ENCODE measurements at places on chromosomes 11 and 22.

- DNase-seq, result no peak
Measured at GRCh38 chr11:103055221-103055890, 36.6 kb downstream of the DCUN1D5 start.

DNA sequence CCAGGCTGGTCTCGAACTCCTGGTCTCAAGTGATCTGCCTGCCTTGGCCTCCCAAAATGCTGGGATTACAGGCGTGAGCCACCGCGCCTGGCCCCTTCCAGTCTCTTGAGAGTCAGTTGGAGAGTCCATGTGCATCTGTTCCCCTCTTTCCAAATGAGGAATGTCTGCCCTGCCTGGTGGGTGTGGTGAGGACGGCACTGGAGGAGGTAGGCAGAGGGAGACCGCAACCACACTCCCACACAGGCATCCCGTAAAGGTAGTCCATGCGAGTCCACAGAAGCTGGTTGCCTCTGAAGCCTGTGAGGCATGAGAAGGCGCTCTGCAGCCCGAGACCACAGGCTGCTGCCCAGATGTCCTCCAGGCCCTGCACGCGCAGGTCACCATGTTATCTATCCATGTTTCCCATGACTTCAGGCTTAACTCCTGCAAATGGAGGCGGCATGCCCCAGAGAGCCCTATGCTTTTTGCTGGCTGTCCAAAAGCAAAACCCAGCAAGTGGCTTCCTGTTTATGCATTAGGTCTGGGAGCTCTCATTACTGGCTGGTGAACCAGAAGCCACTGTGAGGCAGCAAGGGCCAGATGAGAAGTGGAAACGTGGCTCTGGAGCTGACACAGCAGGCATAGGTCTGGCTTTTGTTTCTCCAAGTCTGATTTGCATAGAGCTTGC is 43.4 kb downstream of the GRIK4 start:
- no peak for DNase-seq

- no peak for DNase-seq
Measured at GRCh38 chr11:35233518-35233917, 94.5 kb downstream of the CD44 start.

- no peak for DNase-seq
Measured at GRCh38 chr11:80261776-80262175, 820.9 kb upstream of the TENM4 start.

- DNase-seq, result no peak
Measured at GRCh38 chr11:61725781-61726231, 26.6 kb upstream of the MYRF start.

- DNase-seq, result no peak
Measured at GRCh38 chr11:84719935-84720577, 907.1 kb downstream of the DLG2 start.

DNA sequence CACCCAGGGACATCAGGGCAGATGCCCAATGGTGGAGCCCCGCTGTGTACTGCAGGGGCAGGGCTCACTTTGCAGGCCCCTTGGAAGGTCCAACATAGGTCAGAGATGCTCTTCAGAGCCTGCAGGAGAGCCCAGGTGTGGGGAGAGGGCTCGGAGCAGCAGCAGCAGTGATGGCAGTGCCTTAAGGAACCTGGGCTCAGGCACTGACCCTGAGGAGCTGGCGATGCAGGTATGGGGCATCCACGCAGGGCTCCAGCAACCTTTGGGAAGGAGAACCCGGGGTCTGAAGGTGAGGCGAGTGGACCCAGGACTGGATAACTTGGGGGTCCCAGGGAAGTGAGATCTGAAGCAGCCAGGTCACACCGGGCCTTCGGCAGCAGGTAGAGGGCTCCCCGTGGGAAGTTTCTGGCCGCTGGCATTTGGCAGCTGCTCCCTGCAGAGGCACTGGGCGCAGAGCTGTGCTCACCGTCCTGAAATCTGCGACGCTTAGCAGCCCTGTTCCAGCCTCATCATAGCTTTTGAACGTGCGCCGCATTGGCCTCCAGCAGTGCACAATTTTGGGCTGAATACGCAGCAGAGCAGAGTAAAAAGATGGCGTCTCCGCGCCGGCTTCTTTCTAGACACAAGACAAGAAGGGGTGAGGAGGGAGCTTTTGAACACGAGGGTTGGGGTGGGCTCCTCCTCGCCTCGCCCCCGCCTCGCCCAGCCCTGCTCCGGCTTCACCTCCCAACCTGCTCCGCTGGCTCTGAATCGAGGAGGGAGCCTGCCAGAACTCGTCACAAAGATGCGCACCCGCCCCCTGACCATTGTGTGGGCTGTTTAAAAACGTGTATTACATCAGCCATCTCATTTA is 118.8 kb downstream of the MPPED1 start:
- DNase-seq, result no peak

- no peak for DNase-seq
Measured at GRCh38 chr11:103798446-103798845, 238.0 kb upstream of the DDI1 start.

DNA sequence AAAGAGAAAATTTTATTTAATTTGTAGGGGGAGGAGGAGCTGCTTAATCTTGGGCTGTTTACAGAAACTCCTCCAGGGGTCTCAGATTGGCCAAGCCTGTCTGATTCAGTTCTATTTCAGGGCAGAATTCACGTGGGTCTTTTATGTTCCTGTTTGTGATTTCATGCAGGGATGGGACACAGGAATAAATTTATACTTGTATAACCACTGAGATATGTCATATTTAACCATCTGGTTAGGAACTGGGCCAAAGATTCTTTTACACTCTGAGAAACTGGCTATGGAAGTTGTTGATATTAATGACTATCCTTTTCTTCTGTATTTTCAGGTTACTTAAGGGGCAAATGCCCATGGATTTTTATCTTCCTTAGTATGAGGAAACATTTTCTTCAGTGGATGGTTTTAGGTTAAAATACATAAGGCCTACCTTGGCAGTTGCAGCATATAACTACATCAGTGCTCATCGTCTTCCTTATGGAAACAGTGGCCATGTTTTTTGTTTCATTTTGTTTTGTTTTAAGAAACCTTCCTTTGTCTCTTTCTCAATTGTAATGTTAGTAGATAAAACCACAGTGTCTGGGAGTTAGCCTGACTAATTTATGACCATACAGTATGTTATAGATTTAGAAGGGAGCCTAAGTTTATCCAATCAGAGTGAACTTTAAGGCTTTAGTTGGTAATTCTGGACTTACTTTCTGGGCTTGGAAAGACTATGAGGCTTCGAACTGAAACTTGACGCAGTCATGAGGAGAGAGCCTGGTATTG is 132.4 kb upstream of the ANO3 start:
- DNase-seq, result no peak

GRCh38 chr11:11186249-11186648 is 166.8 kb downstream of the CSNK2A3 start:
- no peak for DNase-seq

DNA sequence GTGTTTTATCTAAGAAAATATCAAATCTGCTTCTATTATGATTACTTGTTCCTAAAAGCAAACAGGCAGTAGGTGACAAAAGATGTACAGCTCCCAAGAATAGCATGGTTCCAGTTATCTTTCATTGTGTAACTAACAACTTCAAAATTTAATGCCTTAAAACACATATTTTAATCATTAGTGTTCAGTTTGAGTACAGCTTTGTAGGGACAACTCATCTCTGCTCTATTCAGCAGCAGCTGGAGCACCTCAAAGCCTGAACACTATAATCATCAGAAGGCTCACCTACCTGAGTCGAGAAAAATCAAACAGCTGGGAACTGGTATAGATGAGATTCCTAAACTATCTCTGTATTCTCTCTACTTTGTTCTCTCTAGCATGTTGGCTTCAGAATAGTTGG is 24.3 kb upstream of the OR5B12 start:
- DNase-seq, result no peak

GRCh38 chr11:57776577-57777210 is 15.1 kb downstream of the CTNND1 start:
- DNase-seq, result no peak

GRCh38 chr11:95156916-95157541 is 67.4 kb downstream of the ENDOD1 start:
- DNase-seq, result no peak

GRCh38 chr11:121048464-121049233 is 24.7 kb downstream of the TBCEL start:
- DNase-seq, result no peak

DNA sequence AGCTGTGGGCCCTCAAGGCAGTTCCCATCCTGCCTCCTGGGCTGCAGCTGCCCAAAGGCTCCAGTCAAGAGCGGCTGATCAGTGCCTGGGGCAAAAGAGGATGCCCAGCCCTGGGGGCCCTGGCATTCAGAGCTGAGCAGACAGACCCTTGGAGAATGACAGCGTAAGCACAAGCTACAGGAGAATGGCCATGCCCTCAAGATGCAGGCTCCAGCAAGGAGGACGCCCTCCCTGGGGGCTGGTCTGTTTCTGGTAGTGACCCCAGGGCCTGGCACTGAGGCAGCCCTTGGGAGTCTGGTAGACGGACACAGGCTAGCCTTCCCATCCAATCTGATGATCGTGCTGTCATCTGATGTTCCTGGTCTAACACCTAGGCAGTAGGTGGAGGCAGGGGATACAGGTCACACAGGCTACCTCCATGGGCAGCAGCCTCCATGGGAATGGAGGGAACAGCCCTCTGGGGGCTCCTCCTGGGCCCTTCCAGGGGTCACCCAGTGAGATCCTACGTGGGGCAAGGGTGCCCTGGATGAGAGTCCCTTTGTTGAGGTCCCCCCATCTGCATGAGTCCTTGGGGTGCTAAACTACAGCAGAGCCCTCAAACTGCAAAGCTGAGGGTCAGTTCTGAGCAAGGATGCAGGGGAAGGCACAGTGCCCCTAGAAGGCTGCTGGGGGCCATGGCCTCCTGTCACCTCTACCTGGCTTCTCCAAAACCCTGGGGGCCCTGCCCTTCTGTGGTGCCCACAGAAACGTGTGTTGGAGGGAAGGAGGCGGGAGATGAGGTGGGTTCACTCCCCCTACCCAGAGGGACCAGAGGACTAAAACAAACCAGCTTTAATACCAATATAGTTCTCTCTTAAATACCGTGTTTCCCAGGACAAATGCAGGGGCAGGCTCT is 10.2 kb upstream of the SF1 start:
- no peak for DNase-seq

DNA sequence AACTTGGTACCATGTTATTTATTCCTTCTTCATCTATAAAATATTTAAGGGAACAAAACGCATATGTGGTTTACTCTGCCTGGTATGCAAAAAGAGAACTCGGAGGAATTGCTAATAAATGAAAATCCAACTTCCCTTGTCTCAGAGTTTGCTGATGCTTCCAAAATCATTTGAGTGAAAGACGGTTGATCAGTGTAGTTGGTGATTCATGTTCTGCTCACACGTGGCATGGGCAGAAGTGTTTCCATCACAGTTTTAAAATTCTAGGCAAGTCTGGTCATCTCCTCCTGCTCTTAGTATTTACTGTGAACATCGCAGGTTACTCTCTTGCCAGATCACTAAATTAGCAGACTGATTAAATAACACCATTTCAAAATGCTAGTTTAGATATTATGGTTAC is 11.9 kb upstream of the PARVB start:
- DNase-seq, result no peak

GRCh38 chr11:79098146-79098545 is 342.7 kb downstream of the TENM4 start:
- no peak for DNase-seq

GRCh38 chr22:44493206-44493605 is 4.8 kb downstream of the RTL6 start:
- DNase-seq, result no peak

- DNase-seq, result no peak
Measured at GRCh38 chr11:59552844-59553243, 41.5 kb downstream of the OR4D9 start.

DNA sequence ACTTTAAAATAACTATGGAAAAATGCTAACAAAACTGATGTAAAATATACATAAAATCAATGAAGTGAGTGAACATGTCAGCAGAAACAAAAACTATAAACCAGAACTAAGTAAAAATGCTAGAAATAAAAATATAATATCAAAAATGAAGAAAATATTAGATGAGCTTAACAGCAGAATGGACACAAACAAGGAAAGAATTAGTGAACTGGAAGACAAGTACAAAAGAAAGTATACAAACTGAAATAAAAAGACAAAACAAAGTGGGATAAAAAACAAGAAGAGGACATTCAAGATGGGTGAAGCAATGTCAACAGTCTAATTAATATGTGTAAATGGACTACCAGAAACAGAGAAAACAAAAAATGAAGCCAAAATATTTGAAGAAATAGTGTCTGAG is 339.2 kb downstream of the NXPE2 start:
- DNase-seq, result no peak

DNA sequence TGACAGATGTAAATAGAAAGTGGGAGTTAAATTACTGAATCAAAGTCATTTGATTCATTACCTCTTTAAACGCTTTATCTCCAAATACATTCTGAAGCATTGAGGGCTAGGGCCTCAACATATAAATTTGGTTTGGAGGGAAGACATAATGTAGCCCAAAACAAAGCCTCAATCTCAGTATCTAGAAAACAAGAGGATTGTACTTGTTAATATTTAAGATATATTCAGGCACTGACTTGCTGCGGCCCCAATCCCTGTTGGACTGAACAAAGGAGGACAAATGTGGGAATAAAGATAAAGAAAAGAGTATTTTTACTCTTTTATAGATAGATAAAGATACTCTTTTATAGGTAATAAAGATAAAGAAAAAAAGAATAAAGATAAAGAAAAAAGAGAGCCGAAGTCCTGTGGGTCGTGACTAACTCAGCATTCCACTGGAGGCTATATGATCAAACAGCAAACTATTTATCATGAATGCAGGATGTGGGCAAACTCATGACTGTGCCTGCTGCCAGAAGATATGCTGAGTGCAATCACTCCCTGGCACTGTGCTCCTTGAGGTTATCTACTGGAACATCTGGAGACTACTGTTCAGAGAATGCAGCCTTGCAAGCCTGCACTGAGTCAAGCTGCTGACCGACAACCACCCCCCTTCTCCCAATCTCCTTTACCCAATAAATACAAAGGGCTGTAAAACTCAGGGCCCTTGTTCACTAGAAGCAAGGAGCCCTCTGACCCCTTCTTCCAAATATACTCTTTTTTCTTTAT is 6.9 kb downstream of the OR10V1 start:
- DNase-seq, result no peak

DNA sequence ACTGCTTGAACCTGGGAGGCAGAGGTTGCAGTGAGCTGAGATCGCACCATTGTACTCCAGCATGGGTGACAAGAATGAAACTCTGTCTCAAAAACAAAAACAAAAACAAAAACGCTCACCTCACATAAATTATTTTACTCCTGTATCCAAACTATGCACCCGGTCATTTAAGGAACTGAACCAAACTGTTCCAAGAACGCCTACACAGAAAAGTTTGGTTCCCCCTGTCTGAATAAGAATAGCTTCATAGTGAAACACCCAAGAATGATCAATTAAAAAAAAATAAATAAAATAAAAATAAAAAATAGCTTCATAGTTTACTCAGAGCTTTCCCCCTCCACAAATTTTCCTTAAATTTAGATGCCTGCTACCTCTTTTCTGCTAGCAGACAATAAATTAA is 13.7 kb downstream of the NUP98 start:
- DNase-seq, result no peak

GRCh38 chr11:23022854-23023253 is 162.6 kb upstream of the CCDC179 start:
- DNase-seq, result no peak

DNA sequence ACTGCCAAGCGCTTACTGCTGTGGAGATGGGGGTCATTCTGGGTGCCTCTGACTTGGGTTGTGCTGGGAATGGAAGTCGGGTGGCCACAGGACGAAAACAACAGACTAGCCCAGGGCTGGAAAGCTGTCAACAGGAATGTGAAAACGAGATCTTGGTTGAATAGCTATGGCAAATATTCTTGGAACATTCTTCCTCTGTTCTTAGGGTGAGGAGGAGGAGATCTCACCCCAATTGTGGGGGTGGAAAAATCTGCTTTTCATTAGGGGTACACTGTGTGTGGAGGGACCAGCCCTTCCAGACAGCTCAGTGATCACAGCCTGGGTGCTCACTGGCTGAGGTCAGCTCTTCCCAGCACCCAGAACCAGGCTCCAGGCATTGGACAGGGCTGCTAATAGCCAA is 52.0 kb upstream of the PRSS23 start:
- no peak for DNase-seq
